Ascending aorta (tissue), 2 donors: ENCODE measurements at places on chromosomes 2 and 18. TPM values are rescaled to one million over a fixed set of nuclear protein-coding genes. Genes with fewer than 3 reads are reported as not detected.

The GPN1 gene
- 13.1 TPM for total RNA-seq

GRCh38 chr2:3009483-3009882 lies 368.1 kb downstream of the EIPR1 start:
- H3K27ac ChIP-seq, result no peak overlapping the region
- DNase-seq, result no peak
- H3K36me3 ChIP-seq, result no peaks in the 10 kb centered on the region
- no peaks in the 10 kb centered on the region for H3K27me3 ChIP-seq

DNA sequence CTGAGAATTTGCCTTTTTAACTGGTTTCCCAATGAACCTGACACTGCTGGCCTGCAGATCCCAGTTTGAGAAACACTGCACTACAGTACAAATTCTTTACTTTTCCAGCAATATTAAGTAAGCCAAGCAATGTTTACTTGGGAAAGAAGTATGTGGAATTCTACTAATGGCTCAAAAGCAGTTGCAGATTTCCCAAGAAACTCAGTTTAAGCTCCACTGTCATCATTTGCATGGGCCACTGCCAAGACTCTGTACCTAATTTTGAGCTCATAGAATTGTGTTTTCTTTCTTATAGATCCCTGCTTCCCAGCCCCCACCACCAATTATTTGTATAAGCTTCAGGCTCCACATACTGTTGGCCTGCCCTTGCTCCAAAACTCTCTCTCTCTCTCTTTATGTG lies 676.1 kb downstream of the RNF144A start:
- H3K27me3 ChIP-seq, result no peaks in the 10 kb centered on the region
- no peaks in the 10 kb centered on the region for H3K4me1 ChIP-seq
- DNase-seq, result no peak
- H3K4me3 ChIP-seq, result no peak overlapping the region

The CAPN14 gene
- not detected for total RNA-seq

DNA sequence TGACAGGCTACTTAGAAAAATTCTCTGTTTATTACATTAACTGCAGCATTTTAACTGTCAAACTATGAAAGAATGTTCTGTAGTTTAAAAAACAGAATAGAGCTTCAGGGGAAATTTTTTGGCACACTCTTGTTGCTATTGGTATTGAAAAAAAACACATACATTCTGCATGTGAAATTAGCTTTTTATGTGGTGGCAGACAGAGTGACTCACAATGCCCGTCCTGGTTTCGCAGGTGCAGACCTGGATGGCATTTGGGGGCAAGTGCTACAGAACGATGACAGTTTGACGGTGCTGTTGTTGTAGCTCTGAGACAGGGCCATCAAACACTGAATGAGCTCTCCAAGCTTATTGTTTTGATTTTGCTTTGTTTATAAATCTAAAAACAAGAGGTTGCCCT lies 105.0 kb upstream of the MAP3K20 start:
- H3K4me1 ChIP-seq, result peaks cover 15% of the 10 kb centered on the region
- H3K36me3 ChIP-seq, result no peaks in the 10 kb centered on the region
- DNase-seq, result no peak
- no peak overlapping the region for H3K27ac ChIP-seq

The ANKRD30B gene
- total RNA-seq, result not detected

- no peaks in the 10 kb centered on the region for H3K4me1 ChIP-seq
- H3K27me3 ChIP-seq, result no peaks in the 10 kb centered on the region
- H3K4me3 ChIP-seq, result no peak overlapping the region
- no peak for DNase-seq
- H3K27ac ChIP-seq, result no peak overlapping the region
- no peaks in the 10 kb centered on the region for H3K36me3 ChIP-seq
Observed at GRCh38 chr2:2974982-2975381, 402.6 kb downstream of the EIPR1 start.

GRCh38 chr2:50635824-50636223 lies 396.1 kb downstream of the NRXN1 start:
- no peaks in the 10 kb centered on the region for H3K4me1 ChIP-seq
- DNase-seq, result no peak
- H3K27me3 ChIP-seq, result no peaks in the 10 kb centered on the region

DNA sequence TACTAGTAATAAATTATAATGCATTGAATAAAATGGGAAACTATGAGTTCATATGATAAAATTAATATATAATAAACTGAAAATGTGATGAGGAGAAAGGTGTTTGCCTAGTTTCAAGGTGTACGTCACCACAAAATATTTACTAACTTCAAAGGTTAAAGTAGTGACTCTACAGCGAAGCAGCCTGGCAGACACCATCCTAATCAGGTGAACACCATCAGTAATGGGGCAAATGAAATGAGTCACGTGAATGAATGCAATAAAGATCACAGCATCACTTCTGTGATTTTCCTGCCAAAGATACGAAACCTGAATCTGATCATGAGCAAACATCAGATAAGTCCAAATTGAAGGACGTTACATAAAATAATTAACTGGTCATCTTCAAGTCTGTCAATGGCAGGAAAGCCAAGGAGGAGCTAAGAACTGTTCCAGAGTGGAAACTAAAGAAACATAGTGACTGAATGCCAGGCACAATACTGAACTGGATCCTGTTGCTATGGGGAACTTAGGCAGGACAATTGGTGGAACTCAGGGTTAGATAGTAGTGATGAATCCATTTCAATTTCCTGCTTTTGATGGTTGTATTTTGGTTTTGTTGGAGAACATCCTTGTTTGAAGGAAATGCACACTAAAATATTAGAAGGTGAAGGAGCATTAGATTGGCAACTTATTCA lies 12.1 kb upstream of the NOSTRIN start:
- no peaks in the 10 kb centered on the region for H3K27me3 ChIP-seq
- no peak overlapping the region for H3K27ac ChIP-seq
- H3K4me1 ChIP-seq, result no peaks in the 10 kb centered on the region
- no peaks in the 10 kb centered on the region for H3K36me3 ChIP-seq
- DNase-seq, result no peak

DNA sequence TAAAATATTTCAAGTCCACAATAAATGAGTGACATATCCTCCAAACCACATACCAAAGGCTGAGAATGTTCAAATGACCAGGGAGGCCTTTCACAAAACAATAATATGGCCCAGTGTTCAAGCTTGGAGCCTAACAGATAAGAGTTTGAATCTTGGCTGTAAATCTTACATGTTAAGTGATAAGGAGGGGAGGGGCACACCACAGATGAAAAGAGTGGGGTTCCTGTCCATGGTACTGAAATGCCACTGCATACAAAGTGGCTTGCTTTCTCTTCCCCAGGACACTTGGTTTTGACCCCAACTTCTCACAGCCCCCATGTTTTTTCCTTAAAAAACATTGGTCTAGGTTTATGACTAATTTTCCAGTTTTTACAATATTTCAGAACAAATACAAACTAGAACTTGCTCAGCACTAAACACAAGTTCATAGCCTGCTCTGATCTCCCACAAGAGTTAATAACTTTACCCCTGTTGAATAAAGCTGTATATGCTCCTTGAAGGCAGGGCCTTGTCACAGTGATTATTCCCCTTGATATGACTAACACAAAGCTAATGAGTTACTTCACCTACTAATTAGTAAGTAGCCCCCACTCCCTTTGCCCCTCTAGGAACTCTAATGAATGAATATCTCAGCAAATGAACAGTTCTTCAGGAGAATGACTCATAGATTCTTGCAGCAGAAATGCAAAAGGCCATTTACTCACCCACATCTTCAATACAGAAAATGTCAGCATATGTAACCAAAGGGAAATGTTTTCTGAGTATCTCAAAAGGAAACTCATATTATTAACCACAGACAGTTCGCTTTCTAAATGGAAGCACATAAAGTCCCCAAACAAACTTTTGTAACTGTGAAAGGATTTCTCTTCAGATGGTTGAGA lies 142.2 kb downstream of the SATB2 start:
- DNase-seq, result no peak
- H3K4me1 ChIP-seq, result no peaks in the 10 kb centered on the region
- no peaks in the 10 kb centered on the region for H3K27me3 ChIP-seq
- no peak overlapping the region for H3K27ac ChIP-seq
- no peaks in the 10 kb centered on the region for H3K36me3 ChIP-seq
- no peak overlapping the region for H3K4me3 ChIP-seq

DNA sequence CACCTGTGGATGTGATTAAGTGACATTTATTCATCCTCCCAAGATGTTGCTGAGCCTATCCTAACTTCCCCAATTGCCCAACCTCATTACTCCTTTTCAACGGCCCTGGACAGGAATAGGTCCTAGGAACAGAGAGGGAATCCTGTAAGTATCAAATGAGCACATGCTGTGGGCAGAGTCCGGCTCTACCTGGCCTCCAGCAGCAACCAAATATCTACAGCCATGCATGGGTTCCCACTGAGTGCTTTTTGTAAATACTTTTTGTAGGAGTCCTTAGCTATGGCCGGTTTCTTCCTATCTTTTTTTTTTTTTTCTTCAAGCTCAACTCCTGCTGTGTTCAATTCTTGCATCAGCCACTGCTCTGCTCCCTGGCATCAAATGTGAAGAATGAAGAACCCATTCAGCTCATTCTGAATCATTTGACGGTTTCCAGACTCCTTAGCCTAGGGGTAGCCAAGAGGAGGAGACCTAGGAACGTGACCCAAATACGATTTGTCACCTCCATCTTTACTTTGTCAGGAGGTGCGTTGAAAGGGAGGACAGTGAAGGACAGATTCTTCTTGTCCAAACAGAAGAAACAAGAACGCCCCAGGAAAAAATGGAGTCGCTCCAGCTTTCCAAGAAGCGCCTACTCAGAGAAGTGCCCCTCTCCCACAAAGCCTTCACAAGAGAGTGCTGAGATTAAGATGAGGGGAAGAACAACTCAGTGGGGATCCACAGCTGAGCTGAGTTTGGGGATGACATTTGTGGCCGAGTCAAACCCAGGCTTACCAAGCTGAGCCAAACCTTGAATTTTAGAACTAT lies 46.7 kb upstream of the LCLAT1 start:
- no peak overlapping the region for H3K4me3 ChIP-seq
- H3K4me1 ChIP-seq, result peaks cover 12% of the 10 kb centered on the region

GRCh38 chr2:55418512-55419232 lies 984 bp downstream of the CCDC88A start:
- DNase-seq, result no peak
- no peaks in the 10 kb centered on the region for H3K27me3 ChIP-seq
- H3K4me1 ChIP-seq, result no peaks in the 10 kb centered on the region
- H3K36me3 ChIP-seq, result no peaks in the 10 kb centered on the region
- H3K27ac ChIP-seq, result peak overlapping the region; percentile 85

DNA sequence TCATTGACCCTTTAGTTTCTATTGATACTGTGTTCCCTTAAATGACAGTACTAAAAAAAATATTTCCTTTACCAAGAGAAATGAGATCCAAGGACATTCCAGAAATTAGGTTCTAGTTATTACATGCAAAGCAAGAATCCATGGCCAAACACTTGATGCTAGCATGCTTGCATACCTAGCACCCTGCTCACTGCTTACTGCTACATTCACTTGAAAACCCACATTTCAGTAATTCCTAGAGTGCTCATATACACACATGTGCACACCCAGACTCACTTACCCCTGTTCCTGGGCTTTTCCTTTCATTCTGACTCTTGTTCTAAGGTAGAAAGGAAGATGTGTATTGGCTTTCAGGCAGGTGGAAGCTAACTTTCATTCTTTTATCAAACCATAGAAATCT lies 395.9 kb downstream of the THSD7B start:
- no peaks in the 10 kb centered on the region for H3K36me3 ChIP-seq
- H3K27me3 ChIP-seq, result no peaks in the 10 kb centered on the region
- no peak for DNase-seq

The GALR1 gene
- not detected for total RNA-seq

GRCh38 chr2:179349670-179350303 lies 85.2 kb upstream of the SESTD1 start:
- H3K4me3 ChIP-seq, result no peak overlapping the region
- peaks cover under 1% of the 10 kb centered on the region for H3K4me1 ChIP-seq
- H3K27ac ChIP-seq, result no peak overlapping the region
- DNase-seq, result no peak

The SLC9A4 gene
- total RNA-seq, result not detected

The SSB gene
- total RNA-seq, result 42.6 TPM

The CFAP65 gene
- total RNA-seq, result not detected

The VSNL1 gene
- not detected for total RNA-seq

- H3K4me3 ChIP-seq, result no peak overlapping the region
- H3K36me3 ChIP-seq, result no peaks in the 10 kb centered on the region
- H3K27me3 ChIP-seq, result no peaks in the 10 kb centered on the region
- peak overlapping the region; percentile 65 for H3K27ac ChIP-seq
- no peak for DNase-seq
Observed at GRCh38 chr18:13471198-13471845, 252.8 kb downstream of the LDLRAD4 start.

GRCh38 chr2:240371129-240372000 lies 64.1 kb upstream of the GPC1 start:
- no peak overlapping the region for H3K4me3 ChIP-seq
- peak overlapping the region; percentile 90 for H3K27ac ChIP-seq
- peaks cover 44% of the 10 kb centered on the region for H3K4me1 ChIP-seq
- no peak for DNase-seq
- no peaks in the 10 kb centered on the region for H3K36me3 ChIP-seq

The SMAD4 gene
- total RNA-seq, result 196 TPM

The RASGRP3 gene
- 1.6 TPM for total RNA-seq

DNA sequence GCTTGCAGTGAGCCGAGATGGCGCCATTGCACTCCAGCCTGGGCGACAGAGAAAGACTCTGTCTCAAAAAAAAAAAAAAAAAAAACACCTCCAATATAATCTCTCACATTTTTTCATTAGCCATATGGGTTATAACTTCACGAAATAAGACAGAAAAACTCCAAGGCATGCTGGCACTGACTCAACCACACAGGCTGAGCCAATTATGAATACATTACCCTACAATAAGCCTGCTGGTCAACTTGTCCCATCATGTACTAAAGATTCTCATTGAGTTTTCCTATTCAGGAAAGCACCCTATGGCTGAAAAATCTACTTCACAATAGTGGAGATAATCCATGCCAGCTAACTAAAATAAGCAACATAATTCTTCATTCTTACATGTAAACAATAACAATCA lies 12.8 kb upstream of the MAP3K20 start:
- H3K27ac ChIP-seq, result no peak overlapping the region
- no peaks in the 10 kb centered on the region for H3K27me3 ChIP-seq
- DNase-seq, result no peak
- no peaks in the 10 kb centered on the region for H3K36me3 ChIP-seq
- H3K4me1 ChIP-seq, result peaks cover 3% of the 10 kb centered on the region

DNA sequence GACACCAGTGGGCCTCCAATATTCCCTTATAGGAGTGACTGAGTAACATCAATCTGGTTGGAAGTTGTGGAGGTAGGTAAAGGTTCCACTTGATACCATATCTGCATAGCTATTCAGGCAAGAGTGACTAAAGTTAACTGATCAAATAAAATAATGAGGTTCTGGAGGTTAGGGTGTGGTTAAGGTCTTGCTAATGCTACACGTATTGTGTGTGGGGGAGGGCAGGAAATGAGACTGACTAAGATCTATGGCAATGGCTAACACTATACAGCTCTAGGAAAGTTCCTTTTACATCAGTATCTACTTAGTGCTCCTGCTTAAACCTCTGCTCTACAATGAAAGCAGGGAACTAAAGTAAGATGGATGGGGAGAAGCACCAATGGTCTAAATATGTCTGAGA lies 149.1 kb upstream of the MGAT5 start:
- DNase-seq, result no peak
- H3K4me3 ChIP-seq, result no peak overlapping the region
- no peak overlapping the region for H3K27ac ChIP-seq
- H3K36me3 ChIP-seq, result no peaks in the 10 kb centered on the region
- H3K27me3 ChIP-seq, result no peaks in the 10 kb centered on the region
- no peaks in the 10 kb centered on the region for H3K4me1 ChIP-seq

GRCh38 chr2:65710356-65710755 lies 278.0 kb upstream of the SPRED2 start:
- H3K36me3 ChIP-seq, result no peaks in the 10 kb centered on the region
- H3K27ac ChIP-seq, result no peak overlapping the region
- H3K4me3 ChIP-seq, result no peak overlapping the region
- no peaks in the 10 kb centered on the region for H3K27me3 ChIP-seq

GRCh38 chr18:3508576-3509549 lies 58.9 kb downstream of the TGIF1 start:
- H3K36me3 ChIP-seq, result no peaks in the 10 kb centered on the region
- H3K27me3 ChIP-seq, result no peaks in the 10 kb centered on the region
- DNase-seq, result no peak
- H3K27ac ChIP-seq, result no peak overlapping the region
- no peaks in the 10 kb centered on the region for H3K4me1 ChIP-seq
